ENCODE measurements at places on chromosomes 13 and 19. TPM values are rescaled to one million over a fixed set of nuclear protein-coding genes. Genes with fewer than 3 reads are reported as not detected.

The OR4F17 gene
- not detected for total RNA-seq

The NBEA gene
- total RNA-seq = 2.0 TPM

The NEK3 gene
- 3.0 TPM for total RNA-seq

The SMIM44 gene
- not detected for total RNA-seq

The KLF2 gene
- total RNA-seq = 15.6 TPM

The LRRC63 gene
- 0.33 TPM for total RNA-seq

The FPR3 gene
- total RNA-seq = not detected

The SYT3 gene
- not detected for total RNA-seq

The TDRD3 gene
- total RNA-seq = 9.0 TPM

The ACER1 gene
- total RNA-seq = not detected

The ADM5 gene
- 11.1 TPM for total RNA-seq

The IRGC gene
- not detected for total RNA-seq

The ZNF112 gene
- 4.0 TPM for total RNA-seq

The C19orf85 gene
- total RNA-seq = 0.10 TPM

The QPCTL gene
- 16.9 TPM for total RNA-seq

The APOC4 gene
- not detected for total RNA-seq

The ANKRD24 gene
- 0.42 TPM for total RNA-seq

The MADCAM1 gene
- total RNA-seq = not detected

The SHISA2 gene
- total RNA-seq = 0.35 TPM

The LYPD3 gene
- not detected for total RNA-seq

The ZNF135 gene
- total RNA-seq = not detected

The TSHZ3 gene
- 3.6 TPM for total RNA-seq

The SSC5D gene
- total RNA-seq = 0.07 TPM

The PRRG2 gene
- 0.70 TPM for total RNA-seq

The TNFSF13B gene
- total RNA-seq = 0.39 TPM

The ZNF534 gene
- 0.33 TPM for total RNA-seq

The KLK15 gene
- total RNA-seq = not detected

The FBXL12 gene
- total RNA-seq = 24.3 TPM

Data from HT1080 (cell line).